Stimulated activated CD8-positive, alpha-beta memory T cell treated with anti-CD3 and anti-CD28 coated beads, Interleukin-7, amount 100 ng/mL, for 48 hours (primary cell): ENCODE measurements at places on chromosomes 7 and 10.

GRCh38 chr10:101030496-101031127 is 317 bp downstream of the PDZD7 start:
- no peak for DNase-seq

GRCh38 chr7:17342756-17343155 is 44.3 kb downstream of the AHR start:
- no peak for DNase-seq

DNA sequence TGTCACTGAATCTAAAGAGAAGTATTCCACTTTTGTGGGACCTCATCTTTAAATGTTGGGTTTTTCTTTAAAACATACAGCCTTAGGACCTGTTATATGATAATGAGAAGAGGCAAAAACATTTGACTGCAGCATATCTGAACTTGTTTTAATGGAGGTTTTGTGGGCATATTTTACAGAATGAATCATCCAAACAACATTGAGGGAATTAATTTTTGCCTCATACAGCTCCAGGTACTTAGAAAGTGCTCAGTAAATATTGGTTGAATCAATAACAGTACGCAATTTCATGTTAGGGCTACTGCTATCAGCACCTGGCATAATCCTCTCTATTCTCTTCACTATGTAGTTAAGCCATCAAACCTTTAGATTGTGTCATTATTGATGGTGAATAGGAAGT is 115.9 kb downstream of the MALRD1 start:
- DNase-seq: no peak

GRCh38 chr7:98227939-98228338 is 16.7 kb downstream of the BHLHA15 start:
- no peak for DNase-seq

DNA sequence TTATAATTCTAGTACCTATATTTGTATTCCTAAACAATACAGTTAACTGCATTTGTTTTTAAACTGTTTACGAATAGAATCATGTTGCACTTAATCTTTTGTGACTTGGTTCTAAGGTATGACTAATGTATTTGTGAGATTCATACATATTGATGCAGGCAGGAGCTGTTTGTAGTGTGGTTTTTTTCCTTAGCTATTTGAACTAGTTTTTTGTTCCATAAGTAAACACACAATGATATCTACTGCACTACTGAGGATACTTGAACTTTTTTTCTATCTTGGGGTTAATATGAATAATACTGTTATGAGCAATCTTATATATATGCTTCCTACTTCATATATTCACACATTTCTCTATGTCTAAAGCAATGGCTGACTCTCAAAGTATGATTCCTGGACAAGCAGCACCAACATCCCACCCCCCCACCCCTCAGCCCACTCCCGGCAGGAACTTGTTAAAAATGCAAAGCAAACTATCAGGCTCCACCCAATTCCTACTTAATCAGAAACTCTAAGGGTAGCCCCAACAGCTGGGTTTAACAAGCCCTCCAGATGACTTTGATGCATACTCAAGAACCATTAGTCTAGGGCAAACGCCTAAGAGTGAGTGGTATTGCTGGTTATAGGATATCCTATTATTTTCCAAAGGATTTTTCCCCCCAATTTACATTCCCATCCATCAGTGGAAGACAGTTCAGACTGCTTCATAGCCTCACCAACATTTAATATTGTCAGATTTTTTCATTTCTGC is 25.8 kb downstream of the BRAF start:
- DNase-seq: no peak

DNA sequence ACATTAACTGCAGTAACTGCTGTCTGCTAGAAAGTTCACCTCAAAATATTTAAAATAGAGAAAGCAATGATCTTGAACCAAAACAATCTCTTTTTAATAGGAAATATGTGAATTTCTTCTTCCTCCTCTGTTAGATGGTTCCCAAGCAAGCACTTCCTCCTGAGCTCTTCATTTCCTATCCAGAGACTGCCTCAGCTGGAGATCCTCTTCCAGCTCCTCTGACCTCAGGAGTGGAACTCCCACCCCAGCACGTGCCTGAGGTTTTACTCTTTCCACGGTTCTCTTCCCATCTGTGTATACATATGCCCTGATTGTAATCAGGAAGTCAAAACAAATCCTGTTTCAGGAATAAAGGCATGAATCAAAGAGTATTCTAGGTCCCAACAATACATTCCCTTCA is 5.6 kb downstream of the DENND11 start:
- DNase-seq: no peak

- DNase-seq: no peak
Observed at GRCh38 chr10:57919864-57920263, 347.8 kb downstream of the IPMK start.

GRCh38 chr7:69790977-69791724 is 192.9 kb downstream of the AUTS2 start:
- DNase-seq: no peak

DNA sequence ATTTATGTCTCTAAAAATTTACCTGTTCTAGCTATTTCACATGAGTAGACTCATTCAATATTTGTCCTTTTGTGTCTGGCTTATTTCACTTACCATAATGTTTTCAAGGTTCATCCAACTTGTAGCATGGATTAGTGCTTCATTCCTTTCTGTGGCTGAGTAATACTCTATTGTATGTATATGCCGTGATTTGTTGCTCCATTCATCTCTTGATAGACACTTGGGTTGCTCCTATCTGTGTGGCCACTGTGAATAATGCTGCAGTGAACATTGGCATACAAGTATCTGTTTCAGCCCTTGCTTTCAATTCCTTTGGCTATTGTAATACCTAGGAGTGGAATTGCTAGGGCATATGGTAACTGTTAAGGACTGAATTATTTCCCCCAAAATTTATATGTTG is 86.9 kb downstream of the VWC2 start:
- DNase-seq: no peak

DNA sequence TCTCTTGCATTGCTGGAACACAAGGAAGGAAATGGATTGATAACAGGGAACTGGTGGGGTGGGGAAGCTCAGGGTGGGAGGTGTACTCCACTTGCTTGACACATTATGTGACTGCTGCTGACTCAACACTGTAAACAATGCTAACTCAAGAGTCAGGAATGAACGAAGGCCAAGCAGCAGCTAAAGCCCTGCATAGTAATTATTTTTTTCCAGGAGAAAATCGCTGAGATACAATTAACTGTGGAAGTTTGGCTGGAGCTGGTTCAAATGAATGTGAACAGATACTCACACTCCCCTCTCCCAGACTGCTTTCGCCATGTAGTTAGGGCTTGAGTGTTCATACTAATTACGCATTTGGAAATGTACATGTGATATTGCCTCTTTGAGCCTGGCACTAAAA is 170.9 kb upstream of the AOAH start:
- DNase-seq: no peak

GRCh38 chr10:59655309-59655708 is 54.3 kb downstream of the SLC16A9 start:
- no peak for DNase-seq

DNA sequence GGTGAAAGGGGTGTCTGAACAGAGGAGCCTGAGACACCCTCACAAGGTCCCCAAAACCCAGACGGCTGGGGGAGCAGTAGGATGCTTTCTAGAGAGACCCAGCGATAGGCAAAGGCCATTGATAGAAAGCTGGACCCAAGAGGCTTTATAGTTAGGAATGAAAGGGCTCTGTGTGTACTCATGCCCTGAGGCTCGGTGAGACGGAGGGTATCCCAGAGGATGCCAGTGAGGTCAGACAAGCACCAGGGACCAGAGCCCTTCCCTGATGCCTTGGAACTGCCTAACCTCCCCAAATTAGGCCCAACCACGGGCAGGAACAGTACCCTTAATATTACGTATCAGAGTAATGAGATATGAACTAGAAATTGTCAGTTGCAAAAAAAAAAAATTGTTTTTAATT is 48.6 kb upstream of the RTKN2 start:
- DNase-seq: no peak

DNA sequence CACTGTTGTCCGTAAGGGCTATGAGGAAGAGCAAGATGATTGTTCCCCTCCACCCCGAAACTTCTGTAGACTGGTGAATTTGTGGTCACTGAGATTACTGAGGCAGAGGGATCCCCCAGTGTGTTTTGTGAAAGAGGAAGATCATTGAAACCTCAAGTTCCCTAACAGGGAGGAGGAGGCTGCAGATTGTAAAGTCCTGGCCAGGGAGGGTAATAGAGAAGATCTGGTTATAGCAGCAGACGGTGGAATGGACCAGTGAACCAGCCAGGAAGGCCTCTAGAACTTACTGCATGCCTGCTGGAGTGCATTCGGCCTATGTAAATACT is 31.1 kb downstream of the LMTK2 start:
- no peak for DNase-seq

- DNase-seq: no peak
Observed at GRCh38 chr7:7522421-7522820, 13.3 kb downstream of the COL28A1 start.

DNA sequence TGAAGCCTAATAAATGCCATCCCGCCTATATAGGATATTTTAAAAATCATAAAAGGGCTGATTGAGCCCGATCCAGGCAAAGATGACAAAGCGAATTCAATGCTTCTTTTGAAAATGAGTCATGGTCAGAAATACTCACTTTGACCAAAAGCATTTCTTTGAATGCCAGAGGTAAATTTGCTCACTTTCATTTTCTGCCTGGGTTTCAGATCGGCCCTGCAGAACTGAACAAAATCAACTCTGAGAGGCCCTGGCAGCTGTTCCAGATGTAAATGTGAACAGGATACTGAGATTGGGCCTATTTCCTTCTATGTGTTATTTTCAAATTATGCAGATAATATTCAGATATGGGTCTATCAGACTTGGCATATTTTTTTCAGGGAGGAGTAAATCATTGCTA is 114.8 kb upstream of the ARID5B start:
- peak; percentile 23 for DNase-seq

- no peak for DNase-seq
Observed at GRCh38 chr7:31125171-31125570, 73.1 kb downstream of the ADCYAP1R1 start.
